Stimulated activated CD4-positive, alpha-beta T cell treated with anti-CD3 and anti-CD28 coated beads, Interleukin-12 subunit alpha, Interleukin-12 subunit beta, amount 100 ng/mL, for 24 hours (primary cell): ENCODE measurements at places on chromosomes 5 and 9.

DNA sequence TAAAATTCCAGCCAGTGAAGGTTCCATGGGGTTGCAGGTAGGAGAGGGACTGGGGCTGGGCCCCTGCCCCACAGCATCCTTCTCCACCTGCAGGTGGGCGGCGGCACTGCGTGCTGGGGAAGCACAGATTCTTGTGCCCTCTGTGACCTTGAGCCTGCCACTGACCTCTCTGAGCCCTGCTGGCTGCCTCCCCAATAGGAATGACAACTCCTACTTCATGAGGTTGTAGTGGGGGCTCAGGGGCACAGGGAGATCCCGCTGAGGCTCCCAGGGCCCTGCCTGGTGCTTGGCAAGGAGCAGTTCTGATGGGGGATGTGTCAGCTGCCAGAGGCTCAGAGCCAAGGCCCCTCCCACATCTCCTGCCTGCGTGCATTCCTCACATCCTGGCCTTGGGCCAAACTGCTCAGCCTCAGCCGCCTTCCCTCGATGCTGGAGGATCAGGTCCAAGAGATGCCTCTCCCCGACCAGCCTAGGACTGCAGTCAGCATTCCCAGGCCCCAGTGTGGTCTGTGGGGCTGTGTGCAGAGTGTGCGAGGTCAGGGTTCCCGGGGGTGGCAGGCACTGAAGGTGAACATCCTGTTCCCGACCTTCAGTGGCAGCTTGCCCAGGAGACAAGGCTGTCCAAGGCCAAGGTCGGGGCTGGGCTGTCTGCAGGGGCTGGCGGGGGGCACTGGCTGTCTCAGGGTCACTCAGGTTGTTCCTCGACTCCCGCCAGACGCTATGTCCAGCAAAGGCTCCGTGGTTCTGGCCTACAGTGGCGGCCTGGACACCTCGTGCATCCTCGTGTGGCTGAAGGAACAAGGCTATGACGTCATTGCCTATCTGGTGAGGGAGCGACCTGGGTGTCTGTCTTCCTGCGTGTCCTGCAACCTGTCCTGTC is 7.0 kb downstream of the ASS1 start:
- no peak for DNase-seq

GRCh38 chr5:98927242-98927988 is 1.4 kb downstream of the CHD1 start:
- peak; percentile 44 for DNase-seq

- no peak for DNase-seq
Observed at GRCh38 chr5:133713751-133714150, 101.4 kb upstream of the FSTL4 start.

DNA sequence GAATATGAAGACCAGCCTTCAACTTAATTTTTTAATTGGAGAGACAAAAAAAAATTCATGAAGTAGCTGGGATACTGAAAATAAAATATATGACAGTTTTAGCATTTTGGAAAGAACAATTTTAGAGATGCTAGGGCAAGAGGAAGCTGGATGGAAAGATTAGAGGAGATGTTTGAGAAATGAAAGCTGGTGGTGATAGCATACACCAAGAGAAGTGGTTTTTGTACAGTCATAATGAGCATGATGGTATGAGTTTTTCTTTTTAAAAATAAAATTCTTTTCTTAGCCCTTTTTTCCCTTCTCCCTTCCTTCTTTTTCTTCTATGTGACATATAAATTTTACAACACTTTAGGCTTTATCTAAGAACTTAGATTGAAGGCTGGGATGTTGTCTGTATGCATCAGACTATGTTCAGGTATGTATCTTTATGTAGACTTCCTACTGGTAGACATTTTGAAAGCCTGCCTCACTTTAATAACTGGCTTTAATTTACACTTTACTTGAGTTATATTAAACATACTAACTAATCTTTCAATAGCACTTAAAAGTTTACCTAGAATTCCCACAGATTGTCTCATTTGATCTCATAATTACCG is 522.5 kb downstream of the TLE4 start:
- no peak for DNase-seq

DNA sequence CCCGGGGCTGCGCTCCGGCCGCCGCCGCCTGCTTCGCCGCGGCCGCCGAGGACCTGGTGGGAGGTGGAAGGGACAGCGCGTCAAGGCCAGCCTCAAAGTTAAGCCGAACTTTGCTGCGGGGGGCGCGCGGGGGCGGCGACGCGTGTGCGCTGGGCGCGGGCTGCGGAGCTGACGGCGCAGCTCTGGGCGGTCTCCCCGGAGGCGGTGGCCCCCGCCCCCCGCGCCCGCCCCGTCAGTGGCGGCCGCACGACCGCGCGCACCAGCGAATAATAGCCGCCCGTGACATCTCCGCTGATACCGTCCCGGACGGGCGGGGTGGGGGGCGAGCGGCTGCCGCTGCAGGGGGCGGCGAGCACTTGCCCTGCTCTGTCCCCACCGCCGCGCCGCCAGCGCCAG is 579 bp upstream of the FAM78A start:
- no peak for DNase-seq

DNA sequence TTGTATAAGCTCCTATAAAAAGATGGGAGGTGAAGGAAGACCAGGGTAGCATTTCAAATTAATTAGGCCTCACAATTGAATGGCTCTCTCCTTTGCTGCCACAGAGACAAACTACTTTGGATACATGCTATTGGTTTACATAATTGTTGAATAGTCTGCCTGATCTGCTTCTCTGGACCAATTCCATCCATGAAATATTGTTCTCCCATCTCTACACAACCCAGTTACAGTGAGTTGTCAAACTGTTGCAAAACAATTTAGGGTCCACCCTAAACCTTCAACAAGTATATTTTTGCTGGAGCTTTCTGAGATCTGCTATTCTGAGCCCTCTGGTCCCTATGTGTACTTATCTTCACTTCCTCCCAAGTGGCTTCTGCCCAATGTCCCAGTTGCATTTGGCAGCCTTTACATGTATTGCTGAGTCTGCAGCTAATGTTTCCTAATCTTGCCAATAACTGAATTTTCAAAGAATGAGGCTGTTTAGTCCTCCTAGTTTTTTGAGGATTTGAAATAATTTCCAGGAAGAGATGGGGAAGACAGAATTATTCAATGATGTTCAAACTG is 38.9 kb downstream of the AGTPBP1 start:
- no peak for DNase-seq

DNA sequence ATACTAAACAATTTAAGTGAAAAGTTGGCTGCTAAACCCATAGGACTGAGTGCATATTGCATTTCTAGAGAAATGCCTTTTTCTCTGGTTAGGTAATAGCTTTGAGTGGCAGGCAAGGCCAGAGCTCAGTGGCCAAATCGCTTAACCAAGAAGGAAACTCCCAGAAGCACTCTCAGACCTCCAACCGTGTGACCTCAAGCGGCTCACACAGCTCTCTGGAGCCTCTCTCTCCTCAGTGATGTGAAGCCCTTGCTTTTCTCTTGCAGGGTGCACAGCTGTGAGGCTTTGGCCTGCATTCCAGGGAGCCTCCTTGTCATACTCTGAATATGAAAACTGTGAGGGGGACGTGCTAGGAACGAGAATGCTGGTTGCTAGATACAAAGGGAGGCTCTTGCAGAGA is 106.7 kb downstream of the INSYN2B start:
- DNase-seq, result no peak

DNA sequence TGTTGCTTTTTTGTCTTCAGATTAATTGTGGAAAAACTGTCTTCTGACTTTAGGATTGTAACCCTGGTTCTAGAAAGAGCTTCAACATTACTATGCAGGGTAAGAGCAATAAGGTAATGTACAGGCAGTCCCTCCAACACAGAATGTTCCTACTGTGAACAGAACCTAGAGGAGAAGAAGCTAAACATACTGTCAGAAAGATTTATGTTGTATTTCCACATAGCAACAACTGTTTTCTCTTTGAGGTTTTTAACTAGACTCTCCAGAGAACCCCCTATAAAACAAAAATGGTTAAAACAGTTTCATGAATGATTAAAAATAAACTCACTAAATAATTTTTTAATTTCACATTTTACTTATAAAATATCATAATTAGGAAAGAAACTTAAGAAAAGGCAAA is 64.3 kb upstream of the NAA35 start:
- no peak for DNase-seq

DNA sequence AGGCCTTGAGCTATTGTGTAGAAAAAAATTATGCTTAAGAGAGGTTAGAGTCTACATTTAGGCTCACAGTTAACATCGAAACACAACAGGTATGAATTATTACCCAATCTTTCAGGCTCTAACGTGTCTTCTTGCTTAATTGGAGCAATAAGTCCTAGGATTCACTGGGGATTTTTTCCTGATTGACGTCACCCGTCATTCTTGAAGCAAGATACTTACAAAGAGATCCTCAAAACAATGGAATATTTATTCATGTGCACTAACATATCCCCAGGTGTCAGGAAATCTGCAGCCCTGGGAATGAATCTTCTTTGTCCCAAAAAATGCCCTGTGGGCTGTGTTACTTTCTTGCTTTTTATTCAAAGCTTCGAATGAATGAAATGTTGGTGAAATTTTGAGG is 413.5 kb downstream of the NFIB start:
- DNase-seq, result no peak

GRCh38 chr9:26748449-26749058 is 144.0 kb downstream of the CAAP1 start:
- DNase-seq, result no peak

DNA sequence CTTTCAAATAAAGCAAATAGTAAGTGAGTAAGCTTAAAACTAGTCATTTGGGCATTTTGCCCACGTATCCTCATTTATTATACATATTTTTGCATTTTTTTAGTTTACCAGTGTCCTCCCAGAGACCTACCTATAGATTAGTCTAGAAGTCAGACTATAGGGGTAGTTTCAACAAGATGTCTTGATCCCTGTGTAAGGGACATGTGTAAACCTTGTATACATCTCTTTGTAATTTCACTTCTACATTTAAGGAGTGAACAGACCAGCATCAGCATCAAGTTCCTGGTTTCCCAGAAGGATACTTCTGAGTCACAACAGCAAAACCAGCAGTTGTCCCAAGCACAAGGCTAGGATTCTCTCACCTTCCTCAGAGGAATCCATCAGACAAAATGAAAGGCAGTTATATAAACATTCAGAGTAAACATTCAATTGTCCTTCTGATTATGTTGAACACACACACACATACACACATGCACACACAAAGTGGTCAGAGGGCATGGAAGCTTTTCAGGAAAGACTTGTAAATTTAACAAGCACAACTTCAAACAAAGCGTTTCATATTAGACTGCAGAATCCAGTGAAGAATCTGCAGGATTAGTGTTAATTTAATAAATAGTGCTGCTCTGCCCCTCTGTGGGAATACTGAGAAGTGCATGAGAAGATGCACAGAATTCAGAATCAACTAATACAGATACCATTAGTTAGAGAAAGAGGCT is 55.4 kb downstream of the HINT1 start:
- no peak for DNase-seq

DNA sequence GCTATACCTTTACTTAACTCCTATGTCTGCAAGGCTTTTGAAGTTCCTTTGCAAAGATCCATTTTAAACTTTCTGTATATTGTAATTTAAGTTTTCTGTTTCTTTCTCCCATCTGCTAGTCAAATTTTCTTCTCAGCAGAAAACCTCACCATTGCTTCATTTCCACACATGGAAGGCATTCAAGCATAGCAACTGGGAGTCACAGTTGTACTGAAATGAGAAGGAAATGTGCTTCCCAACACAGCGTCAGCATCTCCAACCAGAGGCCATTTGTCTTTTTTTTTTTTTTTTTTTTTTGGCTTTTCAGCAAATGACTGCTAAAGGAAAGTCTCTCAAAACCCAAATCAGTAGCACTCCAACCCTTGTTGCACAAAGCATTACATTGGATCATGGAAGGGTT is 92.5 kb downstream of the RAB3C start:
- no peak for DNase-seq

DNA sequence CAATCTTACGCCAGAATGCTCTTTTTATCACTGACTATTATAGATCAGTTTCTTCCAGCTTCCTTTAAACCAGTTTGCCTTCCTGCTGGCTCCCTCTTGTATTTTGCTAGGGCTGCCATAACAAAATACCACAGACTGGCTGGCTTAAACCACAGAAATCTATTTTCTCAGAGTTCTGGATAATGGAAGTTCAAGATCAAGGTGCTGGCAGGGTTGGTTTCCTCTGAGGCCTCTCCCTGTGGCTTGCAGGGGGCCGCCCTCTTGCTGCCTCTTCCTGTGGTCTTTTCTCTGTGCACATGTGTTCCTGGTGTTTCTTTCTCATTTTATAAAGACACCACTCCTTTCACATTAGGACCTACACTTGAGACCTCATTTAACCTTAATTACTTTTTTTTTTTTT is 6.8 kb upstream of the FXN start:
- peak; percentile 13 for DNase-seq

GRCh38 chr5:22835686-22836085 is 17.5 kb downstream of the CDH12 start:
- no peak for DNase-seq

DNA sequence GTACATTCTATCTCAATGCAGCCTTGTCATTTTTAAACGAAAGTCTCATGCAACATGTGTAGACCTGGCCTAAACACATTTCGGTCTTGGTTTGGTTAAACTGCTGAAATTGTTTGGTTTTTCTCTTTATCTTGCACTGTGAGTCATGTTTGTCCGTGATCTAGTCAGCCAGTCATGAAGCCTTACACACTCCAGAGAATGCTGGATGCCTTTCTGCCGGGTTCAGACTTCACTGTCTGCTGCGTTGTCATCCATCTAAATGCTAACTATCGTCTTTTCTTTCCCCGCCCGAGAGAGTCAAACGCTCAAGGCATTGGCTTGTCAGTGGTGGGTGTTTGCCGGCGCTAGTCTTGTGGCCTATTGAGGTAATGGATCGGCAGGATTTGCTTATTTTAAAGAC is 1194.6 kb upstream of the WWC1 start:
- DNase-seq, result no peak

GRCh38 chr9:93300175-93300572 is 116.2 kb downstream of the WNK2 start:
- no peak for DNase-seq

GRCh38 chr5:89173528-89173927 is 290.5 kb upstream of the MEF2C start:
- no peak for DNase-seq

DNA sequence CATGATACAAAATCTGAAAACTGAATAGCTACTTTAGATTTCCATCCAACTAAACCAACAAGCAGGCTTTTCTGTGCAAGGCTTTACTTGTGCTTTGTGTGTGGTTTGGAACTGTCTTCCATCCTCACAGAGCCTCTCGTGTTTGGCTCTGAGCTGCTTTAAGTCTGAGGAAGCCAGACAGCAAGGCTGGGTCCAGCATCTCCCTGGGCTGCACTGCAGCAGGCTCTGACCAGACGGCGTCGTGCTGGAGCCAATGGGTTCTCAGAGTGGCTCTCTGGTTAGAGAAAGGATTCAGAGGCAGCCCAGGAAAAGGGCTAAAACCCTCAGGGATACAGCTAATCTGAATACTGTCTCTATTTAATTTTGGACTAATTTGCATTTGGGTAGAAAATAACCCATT is 207.9 kb upstream of the EFNA5 start:
- no peak for DNase-seq
